Neural progenitor cell (in vitro differentiated cells): ENCODE measurements at places on chromosomes 12 and 14. TPM values are rescaled to one million over a fixed set of nuclear protein-coding genes. Genes with fewer than 3 reads are reported as not detected.

Gene APOF
- total RNA-seq: not detected in 2 replicates

GRCh38 chr14:92525322-92526095 is 11.9 kb downstream of the RIN3 start:
- H3K4me1 ChIP-seq: no peaks in the 10 kb centered on the region
- no peak overlapping the region for H3K27ac ChIP-seq
- no peaks in the 10 kb centered on the region for H3K27me3 ChIP-seq

Gene ITGB7
- total RNA-seq: 0.43 TPM in 1 of 2 replicates, not detected in the other

Gene TMPRSS12
- not detected in 2 replicates for total RNA-seq

DNA sequence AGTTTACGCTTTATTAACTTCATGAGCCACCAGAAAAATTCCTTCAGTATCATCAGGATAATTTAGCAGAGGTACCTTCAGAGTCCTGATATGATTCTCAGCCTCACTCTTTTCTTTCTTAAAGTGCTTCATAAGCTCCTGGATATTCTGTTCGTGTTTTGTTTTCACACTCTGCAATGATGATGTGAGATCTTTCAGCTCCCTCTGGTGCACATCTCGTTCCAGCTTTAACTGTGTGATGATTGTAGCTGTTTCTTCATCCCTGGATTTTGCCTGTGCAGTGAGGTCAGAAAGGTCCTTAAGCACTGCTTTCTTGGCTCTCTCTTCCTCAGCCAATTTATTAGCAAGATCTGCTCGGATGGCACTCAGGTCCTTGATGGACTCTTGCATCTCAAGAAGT is 156.7 kb downstream of the CEP128 start:
- no peak for DNase-seq
- no peaks in the 10 kb centered on the region for H3K4me1 ChIP-seq
- no peak overlapping the region for H3K27ac ChIP-seq
- no peaks in the 10 kb centered on the region for H3K27me3 ChIP-seq
- no peak overlapping the region for H3K4me3 ChIP-seq

- no peaks in the 10 kb centered on the region for H3K36me3 ChIP-seq
- H3K4me1 ChIP-seq: peaks cover 14% of the 10 kb centered on the region
- DNase-seq: peak; percentile 81
- H3K4me3 ChIP-seq: no peak overlapping the region
- H3K27ac ChIP-seq: no peak overlapping the region
Measured at GRCh38 chr14:98022541-98023520, 1225.6 kb downstream of the VRK1 start.

GRCh38 chr14:92258934-92259333 is 64.0 kb upstream of the SLC24A4 start:
- no peak for DNase-seq
- H3K27me3 ChIP-seq: peaks cover 28% of the 10 kb centered on the region
- H3K27ac ChIP-seq: no peak overlapping the region
- no peaks in the 10 kb centered on the region for H3K36me3 ChIP-seq
- H3K4me1 ChIP-seq: peaks cover 7% of the 10 kb centered on the region

Gene NFE2
- 2.8 and 4.3 TPM in 2 replicates for total RNA-seq

- H3K27ac ChIP-seq: no peak overlapping the region
- no peak overlapping the region for H3K4me3 ChIP-seq
- no peaks in the 10 kb centered on the region for H3K27me3 ChIP-seq
- no peaks in the 10 kb centered on the region for H3K36me3 ChIP-seq
- H3K4me1 ChIP-seq: no peaks in the 10 kb centered on the region
- no peak for DNase-seq
Measured at GRCh38 chr14:67186789-67187584, 2.3 kb upstream of the GARIN2 start.

DNA sequence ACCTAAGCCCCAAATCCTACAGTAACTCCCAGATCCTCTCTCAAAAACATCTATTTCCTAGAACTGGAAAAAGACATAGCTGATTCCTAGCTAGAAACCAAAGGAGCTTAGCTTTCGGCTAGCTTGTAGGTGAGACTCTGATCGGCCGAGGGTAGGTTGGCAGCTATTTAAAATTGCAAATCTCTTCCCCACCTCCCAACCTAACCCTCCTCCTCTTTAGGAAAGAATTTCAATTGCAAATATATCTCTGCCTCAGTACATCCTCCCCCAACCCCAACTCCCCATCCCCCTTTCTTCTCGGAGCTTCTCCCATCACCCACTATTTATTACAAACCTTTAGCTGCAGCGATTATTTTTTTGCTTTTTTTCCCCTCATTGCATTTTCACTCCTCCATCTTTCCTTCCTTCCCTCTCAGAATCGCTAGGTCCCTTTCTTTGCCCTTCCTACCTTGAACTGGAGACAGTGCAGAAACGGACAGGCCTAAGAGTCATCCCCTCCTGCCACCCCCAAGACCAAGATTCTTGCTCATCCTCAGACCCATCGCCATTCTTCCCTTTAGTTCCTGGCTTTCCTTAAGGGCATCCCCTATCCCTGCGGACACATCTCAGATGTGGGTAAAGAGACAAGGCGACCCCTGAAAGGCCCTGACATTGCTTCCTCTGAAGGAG is 13.4 kb downstream of the ZFHX2 start:
- H3K36me3 ChIP-seq: no peaks in the 10 kb centered on the region
- peak overlapping the region; percentile 74 for H3K27ac ChIP-seq
- H3K4me3 ChIP-seq: peak overlapping the region; percentile 6
- DNase-seq: no peak
- peaks cover 27% of the 10 kb centered on the region for H3K4me1 ChIP-seq

DNA sequence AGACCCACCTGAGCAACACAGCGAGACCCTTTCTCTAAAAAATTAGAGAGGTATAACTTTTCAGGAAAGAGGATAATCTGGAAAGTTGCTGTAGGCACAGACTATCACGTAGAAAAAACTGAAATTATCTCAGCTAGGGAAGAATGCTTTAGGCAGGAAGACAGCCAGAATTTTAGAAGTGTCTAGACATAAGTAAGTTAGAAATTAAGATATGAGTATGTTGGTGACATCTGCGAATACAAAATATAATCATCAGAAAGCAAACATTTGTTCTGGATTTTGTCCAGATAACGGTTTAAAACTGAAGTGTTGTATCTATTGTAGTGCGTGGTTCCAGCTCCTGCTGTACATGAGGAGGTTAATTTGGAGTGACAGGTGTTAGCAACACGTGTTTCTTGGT is 123.2 kb downstream of the FBXL14 start:
- no peaks in the 10 kb centered on the region for H3K36me3 ChIP-seq
- H3K4me1 ChIP-seq: peaks cover 32% of the 10 kb centered on the region
- H3K27me3 ChIP-seq: no peaks in the 10 kb centered on the region
- H3K27ac ChIP-seq: no peak overlapping the region

GRCh38 chr12:88580051-88580871 is at the start of gene KITLG:
Gene KITLG, minus strand, starts transcription at chr12:88580471. Its CDS starts 193 bp downstream, at chr12:88580278.
- peak within 1 kb of the TSS; percentile 57 for H3K4me3 ChIP-seq
- H3K27me3 ChIP-seq: peaks cover 75% of the 10 kb centered on the region
- peaks cover 11% of the 10 kb centered on the region for H3K4me1 ChIP-seq
- DNase-seq: peak; percentile 93

GRCh38 chr12:107730618-107731341 is 30.2 kb downstream of the PRDM4 start:
- no peaks in the 10 kb centered on the region for H3K27me3 ChIP-seq
- H3K27ac ChIP-seq: no peak overlapping the region
- H3K4me1 ChIP-seq: no peaks in the 10 kb centered on the region
- H3K4me3 ChIP-seq: no peak overlapping the region
- no peaks in the 10 kb centered on the region for H3K36me3 ChIP-seq
- no peak for DNase-seq

DNA sequence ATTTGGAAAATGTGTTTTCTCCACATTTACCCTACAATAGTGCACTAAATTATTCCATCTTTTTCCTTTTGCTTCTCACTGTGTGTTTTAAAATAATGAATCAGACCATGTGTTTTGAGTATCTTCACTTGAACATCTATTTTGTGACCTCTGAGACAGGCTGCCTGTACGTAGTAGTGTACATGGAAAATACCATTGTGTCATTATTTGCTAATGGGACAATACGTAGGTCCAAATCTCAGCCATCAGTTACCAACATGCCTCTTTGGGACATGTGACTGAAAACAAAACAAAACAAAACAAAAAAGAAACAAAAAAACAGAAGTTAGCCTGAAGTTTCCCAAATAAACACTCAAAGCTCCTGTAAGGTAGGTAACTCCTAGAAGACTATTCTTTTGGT is 7.1 kb upstream of the MYF6 start:
- peaks cover 9% of the 10 kb centered on the region for H3K27me3 ChIP-seq
- DNase-seq: no peak
- no peak overlapping the region for H3K27ac ChIP-seq
- H3K4me3 ChIP-seq: no peak overlapping the region
- no peaks in the 10 kb centered on the region for H3K36me3 ChIP-seq

Gene KRT2
- total RNA-seq: not detected in 2 replicates

GRCh38 chr12:25480145-25480544 is 72.9 kb downstream of the LMNTD1 start:
- no peak for DNase-seq
- H3K27ac ChIP-seq: no peak overlapping the region
- H3K27me3 ChIP-seq: no peaks in the 10 kb centered on the region
- no peaks in the 10 kb centered on the region for H3K4me1 ChIP-seq
- H3K4me3 ChIP-seq: no peak overlapping the region
- H3K36me3 ChIP-seq: no peaks in the 10 kb centered on the region

- no peak overlapping the region for H3K4me3 ChIP-seq
- DNase-seq: no peak
- no peak overlapping the region for H3K27ac ChIP-seq
- H3K27me3 ChIP-seq: no peaks in the 10 kb centered on the region
- H3K36me3 ChIP-seq: no peaks in the 10 kb centered on the region
- no peaks in the 10 kb centered on the region for H3K4me1 ChIP-seq
Measured at GRCh38 chr12:6041891-6042290, 82.6 kb downstream of the VWF start.

GRCh38 chr12:63965936-63966605 is 121.6 kb downstream of the SRGAP1 start:
- H3K27ac ChIP-seq: no peak overlapping the region
- no peak for DNase-seq
- H3K4me1 ChIP-seq: peaks cover 15% of the 10 kb centered on the region
- no peaks in the 10 kb centered on the region for H3K27me3 ChIP-seq
- H3K36me3 ChIP-seq: no peaks in the 10 kb centered on the region

DNA sequence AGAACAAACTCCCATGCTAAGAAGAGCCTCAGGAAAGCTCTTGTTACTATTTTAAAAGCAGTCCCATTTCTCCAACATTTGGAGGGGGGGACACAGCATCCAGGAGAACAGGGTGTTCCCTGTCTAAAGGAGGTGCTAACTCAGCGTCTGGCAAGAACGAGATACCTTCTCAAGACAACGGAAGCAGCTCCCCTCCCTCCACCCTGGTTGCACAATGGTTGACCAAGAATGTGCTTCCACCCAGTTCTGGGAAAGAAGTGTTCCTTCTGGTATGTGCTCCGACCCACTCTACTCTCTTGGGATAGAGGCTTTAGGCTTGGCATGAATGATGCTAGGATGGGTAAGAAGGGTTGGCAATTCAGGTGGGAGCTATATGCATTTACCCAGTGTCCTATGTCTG is 1.5 kb upstream of the KRT6A start:
- no peak for DNase-seq
- no peak overlapping the region for H3K27ac ChIP-seq
- no peaks in the 10 kb centered on the region for H3K36me3 ChIP-seq
- H3K4me3 ChIP-seq: no peak overlapping the region
- H3K4me1 ChIP-seq: peaks cover 18% of the 10 kb centered on the region
- no peaks in the 10 kb centered on the region for H3K27me3 ChIP-seq

- H3K4me1 ChIP-seq: no peaks in the 10 kb centered on the region
- H3K36me3 ChIP-seq: no peaks in the 10 kb centered on the region
- DNase-seq: no peak
- H3K27me3 ChIP-seq: no peaks in the 10 kb centered on the region
- no peak overlapping the region for H3K27ac ChIP-seq
Measured at GRCh38 chr12:129298921-129299320, 445.6 kb downstream of the GLT1D1 start.

Gene SERPINA10
- total RNA-seq: not detected in 2 replicates

DNA sequence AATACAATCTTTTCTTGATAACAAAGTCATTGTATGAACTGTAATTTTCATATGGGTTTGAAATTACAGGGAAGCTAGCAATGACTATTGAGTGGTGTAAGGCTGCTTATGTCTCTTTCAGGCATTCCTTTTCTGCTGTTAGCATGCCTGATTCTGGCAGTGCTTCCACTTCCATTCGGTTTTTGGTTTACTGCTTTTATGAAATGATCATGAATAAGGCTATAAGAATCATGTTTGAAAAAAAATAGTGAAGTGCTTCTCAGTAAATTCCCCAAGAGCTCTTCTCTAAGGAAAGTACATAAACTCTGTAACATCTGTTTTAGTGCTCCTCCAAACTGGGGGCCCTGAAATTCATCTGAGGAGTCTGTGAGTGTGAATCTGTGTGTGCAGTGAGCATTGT is 434.0 kb upstream of the RGS6 start:
- DNase-seq: no peak
- H3K4me1 ChIP-seq: no peaks in the 10 kb centered on the region
- H3K4me3 ChIP-seq: no peak overlapping the region
- H3K27me3 ChIP-seq: no peaks in the 10 kb centered on the region
- no peak overlapping the region for H3K27ac ChIP-seq

GRCh38 chr12:65051218-65051617 is 69.9 kb downstream of the WIF1 start:
- no peaks in the 10 kb centered on the region for H3K36me3 ChIP-seq
- no peak overlapping the region for H3K27ac ChIP-seq
- DNase-seq: no peak
- H3K27me3 ChIP-seq: no peaks in the 10 kb centered on the region
- no peak overlapping the region for H3K4me3 ChIP-seq
